MCF 10A (cell line): ENCODE measurements at places on chromosomes 1 and 21. TPM values are rescaled to one million over a fixed set of nuclear protein-coding genes. Genes with fewer than 3 reads are reported as not detected.

DNA sequence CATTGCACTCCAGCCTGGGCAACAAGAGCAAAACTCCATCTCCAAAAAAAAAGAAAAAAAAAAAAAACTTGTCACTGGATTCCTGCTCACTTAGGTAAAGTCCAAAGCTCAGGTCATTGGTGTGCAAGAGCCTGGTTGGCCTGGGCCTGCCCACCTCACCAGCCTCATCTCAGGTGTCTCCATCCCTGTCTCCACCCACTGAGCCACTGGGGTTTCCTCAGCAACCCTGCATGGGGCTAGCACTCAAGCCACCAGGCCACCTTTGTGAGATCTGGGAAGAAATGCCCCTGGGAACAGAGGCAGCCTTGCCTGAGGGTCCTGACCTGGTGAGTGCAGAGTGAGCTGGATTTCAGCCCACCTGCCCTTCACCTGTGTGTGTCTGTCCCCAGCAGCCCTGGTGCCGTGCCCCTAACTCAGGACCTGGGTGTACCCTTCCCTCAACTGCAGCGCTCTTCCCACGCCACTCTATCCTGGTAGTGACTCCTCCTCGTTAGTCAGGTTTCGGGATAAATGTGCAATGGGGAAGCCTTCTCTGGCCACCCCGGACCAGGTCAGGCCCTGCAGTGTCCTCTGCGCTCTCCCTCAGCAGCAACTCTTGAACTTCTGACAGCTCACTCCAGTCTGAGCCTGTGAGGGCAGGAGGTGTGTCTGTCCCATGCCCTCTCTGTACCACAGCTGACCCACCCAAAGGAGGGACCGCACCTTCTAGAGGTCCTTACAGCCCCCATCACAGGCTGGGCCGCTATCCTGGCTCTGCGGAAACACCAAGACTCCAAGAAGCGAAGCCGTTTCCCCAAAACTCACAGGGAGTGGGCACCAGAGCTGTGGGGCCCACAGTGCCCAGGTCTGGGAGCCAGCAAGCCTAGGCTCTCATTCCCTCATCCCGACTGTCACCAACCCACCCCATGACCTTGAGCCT, 3.3 kb downstream of the PDZK1IP1 start:
- DNase-seq, result no peak

DNA sequence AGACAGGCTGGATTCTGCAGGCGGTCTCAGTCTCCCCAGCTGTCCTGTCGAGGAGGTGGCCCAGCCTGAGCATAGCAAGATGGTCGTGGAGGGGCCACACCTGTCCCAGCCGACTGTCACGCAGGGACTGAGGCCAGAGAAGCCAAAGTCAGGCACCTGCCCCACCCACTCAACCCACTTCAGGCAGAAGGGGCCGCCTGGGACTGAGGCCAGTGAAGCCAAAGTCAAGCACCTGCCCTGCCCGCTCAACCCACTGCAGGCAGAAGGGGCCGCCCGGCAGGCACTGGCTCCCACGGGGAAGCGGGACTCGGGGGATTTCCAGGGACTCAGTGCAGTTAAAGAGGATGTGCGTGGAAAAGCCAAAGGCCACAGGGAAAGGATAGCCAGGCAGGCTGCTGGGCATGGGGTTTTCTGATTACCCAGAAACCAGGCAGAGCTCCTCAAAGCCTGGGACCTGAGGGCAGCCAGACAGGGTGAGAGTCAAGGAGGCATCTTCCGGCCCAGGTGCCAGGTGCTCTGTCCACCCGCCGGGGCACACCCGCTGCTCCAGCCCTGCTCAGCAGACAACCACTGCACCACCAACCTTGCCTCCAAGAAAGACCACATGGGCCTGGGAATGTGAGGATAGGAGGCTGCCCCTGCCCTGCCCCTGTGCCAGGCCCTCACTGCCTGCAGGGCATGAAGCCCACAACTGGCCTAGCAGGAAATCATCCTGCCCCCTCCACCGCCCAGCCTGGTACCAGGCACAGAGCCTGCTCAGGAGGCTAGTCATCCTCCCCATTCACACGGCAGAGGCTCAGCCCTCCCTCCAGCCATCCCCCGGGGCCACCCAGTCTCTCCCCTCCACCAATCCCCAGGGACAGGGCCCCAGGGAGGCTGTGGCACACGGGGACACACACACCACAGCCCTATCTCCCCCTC, 41.0 kb downstream of the MEGF6 start:
- no peak for DNase-seq

Gene SYNJ1
- 9.4 and 9.7 TPM in 2 replicates for total RNA-seq

GRCh38 chr1:40710581-40711315, 19.2 kb downstream of the NFYC start:
- DNase-seq, result no peak

Gene KRTAP11-1
- total RNA-seq, result not detected in 2 replicates

Gene ZBTB8B
- not detected in 2 replicates for total RNA-seq

Gene OR2L13
- total RNA-seq, result not detected in 2 replicates

GRCh38 chr1:28966617-28967016, 52.2 kb downstream of the EPB41 start:
- DNase-seq, result no peak

Gene NR1I3
- not detected in 2 replicates for total RNA-seq

Gene CYYR1
- not detected in 2 replicates for total RNA-seq

Gene TRIM17
- total RNA-seq, result not detected in 2 replicates

GRCh38 chr1:37811027-37811655, 3.1 kb upstream of the YRDC start:
- peak; percentile 87 for DNase-seq

DNA sequence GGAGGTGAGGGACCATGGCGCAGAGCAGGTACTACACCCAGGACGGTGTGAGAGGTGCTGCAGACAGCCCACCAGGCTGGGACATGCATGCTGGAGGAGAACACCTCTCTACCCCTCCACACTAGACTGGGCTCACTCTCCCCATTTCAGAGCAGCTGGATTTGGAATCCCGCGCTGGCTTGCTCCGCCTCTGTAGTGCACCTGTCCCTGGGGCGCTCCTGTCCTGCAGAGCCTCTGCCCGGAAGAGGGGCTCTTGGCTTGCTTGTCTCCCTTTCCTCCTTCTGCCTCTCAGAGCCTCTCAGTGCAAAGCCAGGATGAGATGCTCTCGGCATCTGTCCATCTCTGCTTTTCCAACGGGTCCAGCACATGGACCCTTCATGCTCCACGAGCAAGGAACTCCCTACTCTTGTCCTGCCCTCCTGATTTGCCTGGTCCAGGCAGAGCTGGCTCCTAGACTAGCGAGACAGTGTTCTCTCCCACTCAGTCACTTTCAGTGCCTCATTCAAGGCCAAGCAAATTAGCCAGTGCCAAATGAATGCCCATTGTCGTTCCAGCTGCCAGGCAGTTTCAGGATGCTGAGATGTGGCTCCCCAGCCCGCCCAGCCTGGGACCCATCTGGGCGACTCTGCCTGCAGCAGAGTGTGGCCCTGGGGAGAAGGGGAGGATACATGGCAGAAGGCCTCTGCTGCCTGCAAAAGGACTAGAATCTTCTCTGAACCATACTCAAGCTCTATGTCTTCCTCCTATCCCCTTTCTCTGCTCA, 33.7 kb downstream of the CDCA8 start:
- DNase-seq, result no peak

Gene LMOD1
- total RNA-seq, result not detected in 2 replicates

GRCh38 chr1:1986451-1987141, 17.0 kb downstream of the CFAP74 start:
- DNase-seq, result no peak

DNA sequence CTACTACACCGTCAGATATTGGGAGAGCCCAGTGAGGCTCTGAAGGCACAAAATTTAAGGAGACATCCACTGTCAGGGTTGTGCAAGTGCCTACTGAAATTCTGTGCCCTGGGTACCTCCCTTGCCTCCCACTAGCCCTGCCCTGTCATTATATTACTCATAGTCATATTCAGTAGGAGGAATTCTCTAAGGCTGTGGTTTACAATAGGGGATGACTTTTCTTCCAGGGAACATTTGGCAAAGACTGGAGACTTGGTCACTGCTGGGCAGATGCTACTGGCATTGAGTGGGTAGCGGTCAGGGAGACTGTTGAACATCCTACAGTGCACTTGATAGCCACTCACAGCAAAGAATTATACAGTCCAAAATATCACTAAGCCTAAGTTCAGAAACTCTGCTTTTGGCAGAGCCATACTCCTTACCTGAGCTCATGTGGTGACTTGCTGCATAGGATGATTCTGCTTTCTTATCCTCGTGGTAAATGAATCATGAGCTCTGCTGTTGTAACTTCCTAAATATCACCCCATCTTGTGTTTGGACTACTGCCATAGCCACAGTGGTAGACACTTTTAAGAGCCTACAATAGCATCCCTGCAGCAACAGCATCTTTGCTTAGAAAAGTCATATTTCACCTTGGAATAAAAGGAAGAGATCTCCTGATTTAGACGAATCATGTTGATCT, 563.4 kb upstream of the PLXNA2 start:
- DNase-seq, result peak; percentile 96

DNA sequence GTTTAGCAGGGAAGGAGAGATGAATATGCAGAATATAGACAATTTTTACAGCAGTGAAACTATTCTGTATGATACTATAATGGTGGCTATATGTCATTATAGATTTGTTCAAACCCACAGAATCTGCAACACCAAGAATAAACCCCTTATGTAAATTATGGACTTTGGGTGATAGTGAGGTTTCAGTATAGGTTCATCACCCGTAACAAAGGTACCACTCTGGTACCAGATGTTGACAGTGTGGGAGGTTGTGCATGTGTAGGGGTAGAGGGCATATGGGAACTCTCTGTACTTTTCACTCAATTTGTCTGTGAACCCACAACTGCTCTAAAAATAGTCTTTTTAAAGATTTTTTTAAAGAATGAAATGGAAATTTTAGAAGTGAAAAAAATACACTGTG, 29.9 kb upstream of the PRDX6 start:
- no peak for DNase-seq

DNA sequence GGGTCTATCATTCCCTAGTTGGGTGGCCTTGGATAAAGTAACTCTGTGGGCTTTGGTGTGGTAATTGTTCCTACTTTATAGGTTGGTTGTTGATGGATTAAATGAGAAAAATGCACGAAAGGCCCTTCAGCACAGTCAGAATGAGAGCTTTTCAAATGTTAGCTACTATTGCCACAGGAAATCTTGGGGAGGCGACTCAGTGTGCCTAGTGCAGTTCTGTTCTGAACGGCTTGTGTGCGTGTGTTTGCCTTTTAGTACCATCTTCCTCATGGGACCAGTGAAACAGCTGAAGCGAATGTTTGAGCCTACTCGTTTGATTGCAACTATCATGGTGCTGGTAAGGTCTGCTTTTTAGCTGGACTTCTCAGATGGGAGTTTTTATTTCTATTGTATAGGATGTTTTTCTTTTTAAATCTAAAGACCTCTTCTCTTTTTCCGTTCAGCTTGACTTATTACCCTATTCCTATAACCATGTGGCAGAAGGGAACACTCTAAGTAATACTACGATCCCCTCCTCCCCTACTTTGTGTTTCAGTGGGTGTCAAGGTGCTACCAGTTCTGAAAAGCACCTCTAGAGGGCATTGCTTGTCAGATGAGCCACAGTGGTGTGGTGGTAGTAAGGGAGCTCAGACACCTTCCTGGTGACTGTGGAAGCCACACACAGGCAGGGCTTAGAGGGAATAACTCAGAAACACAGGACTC, 9.2 kb downstream of the SFT2D2 start:
- peak; percentile 84 for DNase-seq

DNA sequence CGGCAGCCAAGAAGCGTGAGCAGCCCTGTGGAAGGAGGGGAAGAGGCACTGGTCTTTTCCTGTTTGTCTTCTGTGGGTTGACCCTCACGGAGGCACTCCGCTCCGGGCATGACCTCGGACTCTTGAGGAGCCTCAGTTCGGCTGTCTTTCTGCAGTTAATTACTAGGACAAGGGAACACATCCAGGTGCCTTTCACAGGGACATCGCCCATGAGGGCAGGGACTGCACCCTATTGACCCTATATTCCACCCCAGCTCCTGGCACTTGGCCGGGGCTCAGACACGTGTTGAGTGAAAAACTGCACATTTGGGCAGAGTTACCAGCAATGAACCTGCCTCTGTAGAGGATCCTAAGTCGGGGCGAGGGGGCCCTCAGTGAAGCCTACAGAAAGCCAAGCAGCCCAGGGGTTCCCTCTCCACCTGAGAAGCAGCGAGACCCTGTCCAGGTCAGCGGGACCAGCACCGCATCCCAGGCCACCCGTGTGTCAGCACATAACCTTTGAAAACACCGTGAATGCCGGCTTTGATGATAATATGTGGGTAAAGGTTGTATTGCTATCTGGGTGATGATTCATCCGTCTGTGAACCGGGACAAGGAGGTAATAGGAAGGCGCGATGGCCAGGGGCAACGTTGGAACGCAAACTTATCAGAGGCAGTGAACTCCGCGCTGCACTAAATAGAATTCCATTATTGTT, 161.4 kb upstream of the ARHGEF16 start:
- DNase-seq, result no peak

DNA sequence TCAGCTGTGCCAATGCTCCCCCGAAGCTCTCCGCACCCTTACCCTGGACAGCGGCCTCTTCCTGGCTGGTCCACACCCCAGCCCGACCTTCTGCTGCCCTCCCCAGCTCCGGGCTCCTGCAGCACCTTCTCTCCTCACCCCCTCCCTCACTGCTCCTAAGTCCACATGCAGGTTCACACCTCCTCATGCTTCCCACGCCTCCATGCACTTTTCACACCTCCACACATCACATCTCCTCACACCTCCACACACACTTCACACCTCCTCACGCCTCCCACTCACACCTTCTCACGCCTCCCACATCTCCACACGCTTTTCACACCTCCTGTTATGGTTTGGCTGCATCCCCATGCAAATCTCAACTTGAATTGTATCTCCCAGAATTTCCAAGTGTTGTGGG, 18.9 kb downstream of the GPR137B start:
- no peak for DNase-seq

Gene CSF1
- total RNA-seq, result 6.3 and 11.7 TPM in 2 replicates

Gene DYNLT5
- not detected in 2 replicates for total RNA-seq

Gene RNF223
- total RNA-seq, result 0.30 and 0.37 TPM in 2 replicates

Gene LENEP
- total RNA-seq, result 0.83 TPM in 1 of 2 replicates, not detected in the other

Gene OR2T29
- not detected in 2 replicates for total RNA-seq

GRCh38 chr1:173532237-173532636, 55.1 kb downstream of the PRDX6 start:
- DNase-seq, result peak; percentile 9

DNA sequence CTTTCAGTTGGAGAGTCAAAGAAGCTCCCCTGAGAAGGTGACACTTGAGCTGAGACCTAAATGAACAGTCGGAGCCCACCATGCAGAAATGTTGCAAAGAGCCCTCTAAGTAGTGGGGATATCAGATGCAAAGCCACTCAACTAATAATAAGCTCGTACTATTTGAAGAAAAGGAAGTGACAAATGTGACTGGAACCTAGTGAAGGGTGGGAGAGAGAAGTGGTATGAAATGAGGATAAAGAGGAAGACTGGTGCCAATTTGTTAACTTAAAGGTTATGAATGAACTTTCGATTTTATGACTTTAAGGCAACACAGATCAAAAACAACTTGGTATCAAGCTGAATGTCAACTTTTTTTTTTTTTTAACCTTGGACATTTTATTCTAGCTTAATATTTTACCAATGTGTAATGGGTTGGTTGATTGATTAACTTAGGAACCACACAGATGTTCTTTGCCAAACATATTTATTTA, 14.7 kb downstream of the LYPLAL1 start:
- no peak for DNase-seq

Gene PDE4B
- total RNA-seq, result 2.8 and 3.3 TPM in 2 replicates

- no peak for DNase-seq
Observed at GRCh38 chr1:164577291-164577690, 18.3 kb downstream of the PBX1 start.
